ENCODE measurements at places on chromosomes 4 and X. TPM values are rescaled to one million over a fixed set of nuclear protein-coding genes. Genes with fewer than 3 reads are reported as not detected.

DNA sequence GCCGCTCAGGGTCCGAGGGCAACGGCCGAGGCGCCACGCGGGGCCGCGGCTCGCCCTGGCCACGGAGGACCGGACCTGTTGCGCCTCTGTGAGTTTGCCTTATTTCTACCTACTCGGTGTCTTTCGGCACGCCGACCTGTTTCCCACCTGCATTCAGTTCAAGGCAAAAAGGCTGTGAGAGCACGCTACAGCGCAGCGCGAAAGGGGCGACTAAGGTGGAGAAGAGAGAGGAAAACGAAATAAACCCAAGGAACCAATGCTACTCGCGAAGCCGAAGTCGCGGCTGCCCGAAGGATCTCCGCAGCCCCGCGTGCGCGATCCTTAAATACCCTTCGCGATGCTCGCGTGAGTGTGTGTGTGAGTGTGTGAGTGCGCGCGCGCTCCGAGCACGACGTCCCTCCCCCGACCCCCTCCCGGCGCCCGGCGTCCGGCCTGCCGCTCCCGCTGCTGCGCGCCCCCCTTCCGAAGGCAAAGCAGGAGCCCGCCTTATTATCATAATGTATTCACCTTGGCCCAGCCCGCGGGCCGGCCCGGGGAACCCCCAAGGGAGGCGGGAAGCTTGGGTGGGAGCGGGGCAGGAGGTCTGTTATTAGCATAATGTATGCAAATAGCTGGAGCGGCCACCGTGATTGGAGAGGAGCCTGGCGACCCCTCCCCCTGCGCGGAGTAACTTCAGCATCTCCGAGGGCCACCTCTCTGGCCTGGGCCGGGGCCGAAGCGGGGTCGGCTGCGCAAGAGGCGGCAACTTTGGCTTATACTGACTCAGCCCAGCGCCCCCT is at the start of gene COL25A1:
Gene COL25A1, minus strand, starts transcription at position 298 of the 779 bp plus-strand sequence.
- peak; percentile 26 for DNase-seq

Gene SSX2
- not detected for polyA plus RNA-seq

DNA sequence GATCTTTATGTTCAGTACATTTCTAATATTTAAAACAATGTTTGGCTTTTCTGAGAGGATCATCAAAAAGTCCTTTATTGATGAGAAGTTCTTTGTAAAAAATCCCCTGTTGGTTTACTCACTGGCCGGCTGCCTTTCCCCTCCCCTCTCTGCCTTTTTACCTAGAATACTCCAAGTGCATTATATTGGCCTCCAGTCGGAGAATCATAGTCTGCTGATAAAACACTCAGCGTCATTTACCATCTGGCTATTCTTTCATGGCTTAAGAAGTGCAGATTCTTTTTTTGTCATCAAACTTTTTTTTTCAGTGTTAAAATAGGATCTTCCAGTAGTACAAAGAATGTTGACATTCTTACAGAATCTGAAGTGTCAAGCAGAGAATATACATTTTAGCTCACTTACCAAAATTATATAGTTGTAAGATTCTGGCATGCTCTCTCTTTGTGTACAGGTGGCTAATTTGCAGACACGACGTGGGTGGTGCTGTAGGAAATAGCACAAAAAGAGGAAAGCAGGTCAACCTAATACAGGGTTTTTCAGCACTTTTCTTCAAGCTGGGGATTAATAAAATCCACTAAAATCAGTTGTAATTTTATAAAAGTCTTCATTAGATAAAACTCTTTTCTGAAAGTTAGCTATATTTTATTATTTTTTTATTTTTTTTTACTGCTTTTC is 731.8 kb downstream of the KCTD8 start:
- no peak for DNase-seq

DNA sequence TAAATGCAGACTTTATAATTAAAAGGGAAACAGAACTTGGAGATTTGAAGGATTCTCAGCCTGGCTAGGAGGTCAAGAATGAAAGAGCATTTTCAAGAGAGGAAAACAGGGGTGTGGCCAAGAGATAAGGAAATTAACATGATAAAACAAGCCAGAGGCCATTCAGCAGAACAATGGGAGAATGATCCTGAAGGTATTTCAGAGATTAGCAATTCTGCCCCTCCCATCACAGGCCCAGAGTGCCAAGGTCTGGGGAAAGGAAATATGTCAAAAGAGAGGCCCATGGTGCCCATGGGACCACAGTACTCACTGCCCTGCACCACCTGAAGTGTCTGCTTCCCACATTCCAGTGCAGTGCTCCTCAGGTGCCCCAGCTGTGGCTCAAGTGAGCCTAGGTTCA is 188.5 kb upstream of the STS start:
- no peak for DNase-seq

Gene TRPC3
- 0.52 TPM for polyA plus RNA-seq

Gene LGI2
- not detected for polyA plus RNA-seq

Gene XKRX
- 0.02 TPM for polyA plus RNA-seq

Gene NAT8L
- 0.01 TPM for polyA plus RNA-seq

Data from fibroblast of lung (primary cell).